Naive thymus-derived CD8-positive, alpha-beta T cell (primary cell): ENCODE measurements at places on chromosomes 13 and 19. TPM values are rescaled to one million over a fixed set of nuclear protein-coding genes. Genes with fewer than 3 reads are reported as not detected.

The ZNF83 gene
- 18.3 TPM for polyA plus RNA-seq

The ELSPBP1 gene
- polyA plus RNA-seq: not detected

The PSG3 gene
- not detected for polyA plus RNA-seq

The CGB2 gene
- polyA plus RNA-seq: not detected

The SERPINE3 gene
- not detected for polyA plus RNA-seq

The CPB2 gene
- not detected for polyA plus RNA-seq
